Stimulated activated CD4-positive, alpha-beta T cell treated with anti-CD3 and anti-CD28 coated beads, Interleukin-1b, Interleukin-23, amount 100 ng/mL, for 24 hours (primary cell): ENCODE measurements at places on chromosomes 16 and 17.
A peak's percentile ranks its signal among the peaks of the same experiment; 100 is the strongest.

DNA sequence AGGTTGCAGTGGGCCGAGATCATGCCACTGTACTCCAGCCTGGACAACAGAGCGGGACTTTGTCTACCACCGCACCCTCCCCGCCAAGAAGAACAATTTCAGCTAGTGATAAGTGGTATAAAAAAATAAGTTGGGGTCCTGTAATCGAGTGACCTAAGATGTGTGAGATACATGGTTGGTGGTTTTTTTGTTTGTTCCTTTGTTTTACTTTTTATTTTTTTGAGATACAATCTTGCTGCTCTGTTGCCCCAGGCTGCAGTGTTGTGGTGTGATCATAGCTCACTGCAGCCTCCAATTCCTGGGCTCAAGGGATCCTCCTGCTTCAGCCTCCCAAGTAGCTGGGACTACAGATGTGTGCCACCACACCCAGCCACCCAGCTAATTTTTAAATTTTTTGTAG lies 58.7 kb downstream of the PITPNC1 start:
- no peak for DNase-seq

DNA sequence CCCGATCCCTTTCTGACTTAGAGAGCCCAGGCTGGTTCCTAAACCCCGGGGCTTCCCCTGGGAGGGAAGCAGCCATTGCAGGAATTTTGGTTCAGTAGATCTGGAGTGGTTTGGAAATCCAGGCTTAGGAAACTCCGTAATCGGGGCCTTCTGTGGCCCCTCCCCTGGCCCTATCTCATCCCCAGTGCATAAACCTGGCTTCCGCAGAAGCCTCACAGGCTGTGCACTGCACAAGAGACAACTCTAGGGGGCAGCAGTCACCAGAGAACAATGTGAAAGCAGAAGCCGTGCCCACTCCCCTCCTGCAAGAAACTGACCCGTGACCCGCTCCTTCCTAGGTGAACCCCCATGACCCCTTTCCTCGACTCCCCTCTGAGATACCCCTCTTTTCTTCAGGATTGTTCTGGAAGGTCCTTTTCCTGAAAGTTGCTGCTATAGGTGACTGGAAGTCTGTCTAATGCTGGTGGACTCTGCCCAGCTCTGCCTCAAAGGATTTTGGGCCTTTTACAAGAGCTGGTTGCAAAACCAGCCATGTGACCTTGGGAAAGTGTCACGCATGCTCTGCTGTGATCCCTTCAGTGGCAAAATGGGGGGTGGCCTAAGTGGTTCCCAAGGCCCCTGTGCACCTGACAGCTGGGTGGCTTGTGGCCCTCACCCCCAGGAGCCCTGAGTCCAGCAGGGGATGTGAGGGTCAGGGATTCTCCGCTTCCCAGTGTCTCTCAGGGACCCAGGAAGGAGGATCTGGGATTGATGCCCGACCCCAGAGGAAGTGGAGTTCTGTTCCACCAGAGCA lies 14.4 kb downstream of the GUCY2D start:
- DNase-seq: peak; percentile 30

- no peak for DNase-seq
Observed at GRCh38 chr16:66617010-66617434, 12.5 kb downstream of the CMTM3 start.

DNA sequence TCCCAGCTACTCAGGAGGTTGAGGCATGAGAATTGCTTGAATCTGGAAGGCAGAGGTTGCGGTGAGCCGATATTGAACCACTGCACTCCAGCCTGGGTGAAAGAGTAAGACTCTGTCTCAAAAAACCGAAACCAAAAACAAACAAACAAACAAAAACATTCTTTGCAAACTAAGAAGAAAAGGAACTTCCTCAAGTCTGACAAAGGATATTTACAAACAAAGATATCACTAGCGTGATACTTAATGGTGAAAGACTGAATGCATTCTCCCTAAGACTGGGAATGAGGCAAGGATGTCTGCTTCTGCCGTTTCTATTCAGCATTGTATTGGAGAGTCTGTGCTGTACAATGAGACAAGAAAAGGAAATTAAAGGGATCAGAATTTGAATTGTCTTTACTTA lies 10.5 kb upstream of the MPO start:
- DNase-seq: no peak

DNA sequence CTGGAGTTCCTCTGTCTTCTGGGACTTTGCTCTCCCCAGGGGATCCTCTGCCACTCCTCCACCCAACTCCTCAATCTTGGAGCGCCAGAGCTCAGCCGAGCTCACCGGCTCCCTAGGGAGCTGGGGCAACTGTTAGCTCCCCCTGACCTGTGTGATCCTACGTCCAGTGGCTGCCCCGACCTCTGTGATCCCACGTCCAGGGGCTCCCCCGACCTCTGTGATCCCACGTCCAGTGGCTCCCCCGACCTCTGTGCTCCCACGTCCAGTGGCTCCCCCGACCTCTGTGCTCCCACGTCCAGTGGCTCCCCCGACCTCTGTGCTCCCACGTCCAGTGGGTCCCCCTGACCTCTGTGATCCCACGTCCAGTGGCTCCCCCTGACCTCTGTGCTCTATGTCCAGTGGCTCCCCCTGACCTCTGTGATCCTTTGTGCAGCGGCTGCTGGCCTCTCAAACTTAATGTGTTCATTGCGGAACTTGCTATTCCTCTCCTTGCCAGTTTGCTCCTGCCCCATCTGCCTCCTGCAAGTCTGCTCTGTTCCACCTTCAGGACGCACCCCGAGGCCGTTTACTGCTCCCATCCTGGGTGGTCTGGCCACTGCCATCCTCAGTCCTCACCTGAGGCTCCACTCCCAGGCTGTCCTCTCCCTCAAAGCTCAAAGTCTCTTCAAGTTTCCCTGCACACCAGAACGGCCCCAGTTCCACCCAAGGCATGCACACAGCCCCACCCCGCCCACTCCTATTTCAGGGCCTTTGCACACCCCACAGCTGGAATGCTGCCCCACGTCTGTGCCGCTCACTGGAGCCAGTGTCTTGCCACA lies 2.8 kb downstream of the VPS9D1 start:
- DNase-seq: no peak
